Activated CD4-positive, alpha-beta T cell treated with anti-CD3 and anti-CD28 coated beads, Interleukin-2, amount 10 ng/mL, durations not matched to agents 24 days and 14 days (primary cell): ENCODE measurements at places on chromosomes 13 and 19.

DNA sequence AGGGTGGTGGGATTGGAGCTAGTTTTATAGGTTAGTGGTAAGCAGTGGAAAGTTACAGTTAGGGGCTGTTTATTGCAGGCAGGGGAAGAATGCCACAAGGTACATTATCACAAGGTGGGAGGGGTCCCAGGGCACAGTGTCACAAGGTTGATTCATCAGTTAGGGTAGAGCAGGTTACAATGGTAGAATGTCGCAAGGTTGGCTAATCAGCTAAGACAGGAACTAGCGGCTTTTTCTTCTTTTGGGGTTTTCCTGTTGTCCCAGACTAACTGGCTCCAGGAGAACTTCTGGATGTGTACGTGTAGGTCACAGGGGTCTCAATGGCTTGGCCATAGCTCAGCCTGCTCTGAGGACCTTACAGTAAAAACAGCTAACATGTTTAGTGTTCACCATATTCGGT lies 1221.1 kb downstream of the SLITRK1 start:
- no peak for DNase-seq

DNA sequence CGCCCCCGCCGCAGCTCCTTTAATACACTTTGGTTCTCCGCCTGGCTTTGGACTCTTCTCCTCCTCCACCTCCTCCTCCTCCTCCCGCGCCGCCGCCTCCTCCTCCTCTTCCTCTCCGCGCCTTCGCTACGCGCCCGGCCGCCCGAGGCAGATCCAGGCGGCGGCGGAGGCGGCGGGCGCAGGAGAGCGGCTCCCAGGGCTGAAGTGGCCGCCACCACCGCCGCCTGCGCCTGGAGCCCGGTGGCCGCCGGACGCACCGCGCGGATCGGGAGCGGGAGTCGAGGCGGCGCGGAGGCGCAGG lies at the start of gene ZIC2:
ZIC2 (plus strand) TSS at position 50 of the 301 bp plus-strand sequence. CDS start 281 bp downstream, outside the sequence.
- peak; percentile 64 for DNase-seq

DNA sequence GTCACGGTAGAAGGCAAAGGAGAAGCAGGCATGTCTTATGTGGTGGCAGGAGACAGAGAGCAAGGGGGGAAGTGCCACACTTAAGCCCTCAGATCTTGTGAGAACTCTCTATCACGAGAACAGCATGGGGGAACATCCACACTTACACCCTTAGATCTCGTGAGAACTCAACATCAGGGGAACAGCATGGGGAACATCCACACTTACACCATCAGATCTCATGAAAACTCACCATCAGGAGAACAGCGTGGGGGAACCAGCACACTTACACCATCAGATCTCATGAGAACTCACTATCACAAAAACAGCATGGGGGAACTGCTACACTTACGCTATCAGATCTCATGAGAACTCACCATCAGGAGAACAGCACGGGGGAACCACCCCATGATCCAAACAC lies 445.0 kb downstream of the MYO16 start:
- DNase-seq, result no peak

DNA sequence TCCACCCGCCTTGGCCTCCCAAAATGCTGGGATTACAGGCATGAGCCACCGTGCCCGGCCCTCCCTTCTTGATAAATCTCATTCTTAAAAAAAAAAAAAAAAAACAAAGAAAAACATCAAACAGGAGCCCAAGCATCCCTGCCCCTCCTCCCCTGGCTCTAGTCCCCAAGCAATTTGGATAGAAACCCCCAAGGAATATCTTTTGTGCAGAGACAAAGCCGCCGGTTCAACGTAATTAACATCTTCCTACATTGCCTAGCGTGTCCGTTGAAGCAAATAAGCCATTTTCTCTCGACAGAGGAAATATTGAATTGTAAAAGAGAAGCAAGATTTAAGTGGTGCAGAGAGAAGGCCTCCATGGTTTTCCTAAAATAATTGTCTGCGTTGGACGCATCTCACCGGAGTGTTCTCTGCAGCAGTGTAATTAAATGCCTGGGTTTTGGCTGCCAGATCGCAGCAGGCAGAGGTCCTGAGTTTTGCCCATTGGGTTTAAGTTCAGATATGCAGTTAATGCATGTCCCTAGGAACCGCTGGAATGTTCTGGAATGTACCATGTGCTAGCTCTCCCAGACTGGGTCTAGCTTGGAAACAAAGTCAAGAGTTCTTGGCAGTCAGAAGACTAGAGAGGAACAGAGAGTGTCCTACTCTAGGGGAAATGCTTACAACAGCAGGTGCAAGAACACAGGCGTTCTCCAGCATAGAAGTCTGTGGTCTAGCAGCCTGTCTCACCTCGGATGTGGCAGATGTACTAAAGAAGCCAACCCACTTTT lies 30.8 kb downstream of the PIN1 start:
- peak; percentile 87 for DNase-seq

DNA sequence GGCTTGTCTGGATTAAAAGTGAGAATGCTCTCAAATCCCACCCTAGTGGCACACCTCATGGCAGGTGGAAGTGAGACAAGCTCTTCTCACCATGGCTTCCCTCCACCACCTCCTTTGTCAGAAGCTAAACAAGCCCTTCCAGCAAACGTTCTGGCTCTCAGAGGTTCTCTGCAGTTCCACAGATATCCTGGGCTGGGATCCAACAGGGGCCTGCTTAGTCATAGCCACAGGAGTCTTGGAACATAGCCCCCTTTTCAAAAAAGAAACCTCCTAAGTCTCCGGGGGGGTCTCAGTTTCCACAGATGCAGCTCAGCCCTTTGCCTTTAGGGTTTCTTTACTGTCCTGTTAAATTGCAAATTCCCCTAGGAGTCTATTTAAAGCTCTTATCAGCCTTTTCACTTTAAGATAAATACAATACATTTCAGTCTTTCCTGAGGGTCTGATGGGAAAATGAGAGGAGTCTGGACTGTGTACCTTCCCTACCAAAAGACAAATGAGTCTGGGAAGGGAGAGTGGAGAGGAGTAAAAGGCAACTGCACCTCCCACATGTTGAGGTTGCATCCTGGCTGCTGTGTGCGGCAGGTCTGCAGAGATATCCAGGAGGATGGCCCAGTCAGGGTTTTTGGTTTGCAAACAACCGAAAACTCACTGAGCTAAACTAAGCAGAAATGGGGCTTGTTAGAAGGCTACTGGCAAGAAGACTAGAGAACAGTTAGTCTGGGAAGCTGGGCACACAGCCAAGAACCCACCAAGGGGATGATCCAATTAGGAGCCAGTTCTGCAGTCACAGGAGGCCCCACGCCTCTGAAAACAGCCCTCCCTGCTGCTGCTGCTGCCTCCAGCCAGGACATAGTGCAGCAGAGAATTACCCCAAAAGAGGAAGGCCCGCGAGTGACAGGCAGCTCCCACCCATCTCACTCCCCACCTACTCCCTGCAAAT lies 41.4 kb upstream of the SERP2 start:
- DNase-seq, result no peak

GRCh38 chr13:51682686-51683085 lies 98.4 kb downstream of the WDFY2 start:
- no peak for DNase-seq

GRCh38 chr19:54352041-54352440 lies 12.7 kb downstream of the LAIR1 start:
- no peak for DNase-seq

DNA sequence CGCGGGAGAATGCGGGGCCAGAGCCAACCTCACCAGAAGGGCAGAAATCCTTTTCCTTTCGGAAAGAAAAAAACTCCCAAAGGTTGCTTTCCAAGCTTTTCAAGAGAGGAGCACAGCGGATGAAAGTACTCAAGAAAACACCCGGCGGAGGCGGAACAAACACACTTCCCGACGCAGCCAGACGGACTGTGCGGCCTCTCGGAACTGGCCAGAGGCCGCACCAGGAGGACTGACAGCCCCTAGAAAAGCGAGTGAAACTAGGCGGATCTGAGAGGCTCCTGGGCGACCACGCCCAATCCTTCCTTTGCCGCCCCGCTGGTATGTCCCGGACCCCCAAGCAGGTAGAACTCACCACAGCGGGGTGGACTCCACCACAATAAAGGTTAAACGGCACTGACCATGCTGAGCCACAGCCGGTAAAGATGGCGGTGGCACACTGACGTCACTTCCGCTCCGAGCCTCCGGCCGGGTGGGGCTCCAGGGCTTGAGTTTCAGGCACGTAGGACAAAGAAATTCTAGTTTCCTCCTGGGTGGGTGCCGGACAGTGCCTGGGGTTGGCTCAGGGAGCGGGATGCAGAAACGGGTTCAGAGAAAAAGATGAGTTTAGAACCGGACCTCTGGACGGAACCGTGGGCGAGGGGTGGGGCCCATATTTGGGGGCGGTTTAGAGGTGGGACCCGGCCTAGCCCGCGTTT lies at the start of gene ZNF562:
ZNF562 (minus strand) TSS at position 438 of the 695 bp plus-strand sequence. CDS start 14,356 bp downstream, outside the sequence.
- DNase-seq, result peak; percentile 91

- DNase-seq, result no peak
Measured at GRCh38 chr13:44157606-44158005, 216.0 kb upstream of the SERP2 start.

GRCh38 chr13:98456413-98456845 lies 120.5 kb downstream of the STK24 start:
- DNase-seq, result no peak

DNA sequence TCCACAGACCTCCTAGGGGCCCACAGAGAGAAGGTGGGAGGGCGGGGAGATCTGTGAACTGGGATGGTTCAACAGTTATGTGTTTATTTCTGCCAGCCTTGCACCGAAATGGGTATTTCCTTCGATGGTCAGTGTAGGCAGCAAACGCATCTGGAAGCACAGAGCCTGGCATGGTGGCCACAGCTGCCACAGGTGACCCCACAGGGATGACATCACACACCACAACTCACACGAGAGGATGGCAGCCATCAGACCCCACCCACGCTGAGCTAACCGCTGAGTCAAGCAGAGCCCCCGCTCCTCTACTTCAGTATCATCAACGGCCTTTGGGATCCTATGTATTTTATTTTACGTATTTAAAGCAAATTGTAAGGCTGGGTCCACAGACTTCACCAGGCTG lies 37.4 kb downstream of the NAXD start:
- no peak for DNase-seq

DNA sequence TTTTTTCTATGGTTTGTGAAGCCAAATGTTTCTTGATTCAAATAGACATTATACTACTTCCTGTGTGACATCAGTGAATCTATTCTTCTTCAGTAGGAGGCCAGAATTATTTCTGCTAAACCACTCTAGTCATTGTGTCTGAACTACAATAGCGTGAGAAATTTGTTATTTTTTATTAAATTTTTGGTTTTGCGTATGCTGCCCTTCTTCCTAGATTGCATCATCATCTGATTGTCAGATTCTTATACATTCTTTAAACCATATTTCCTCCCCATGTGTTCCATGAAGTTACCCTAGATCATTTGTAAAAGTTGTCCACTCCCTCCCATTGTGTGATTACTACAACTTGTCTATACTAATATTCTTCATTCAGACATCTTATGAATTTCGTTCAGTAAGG lies 187.8 kb upstream of the SPRY2 start:
- no peak for DNase-seq

DNA sequence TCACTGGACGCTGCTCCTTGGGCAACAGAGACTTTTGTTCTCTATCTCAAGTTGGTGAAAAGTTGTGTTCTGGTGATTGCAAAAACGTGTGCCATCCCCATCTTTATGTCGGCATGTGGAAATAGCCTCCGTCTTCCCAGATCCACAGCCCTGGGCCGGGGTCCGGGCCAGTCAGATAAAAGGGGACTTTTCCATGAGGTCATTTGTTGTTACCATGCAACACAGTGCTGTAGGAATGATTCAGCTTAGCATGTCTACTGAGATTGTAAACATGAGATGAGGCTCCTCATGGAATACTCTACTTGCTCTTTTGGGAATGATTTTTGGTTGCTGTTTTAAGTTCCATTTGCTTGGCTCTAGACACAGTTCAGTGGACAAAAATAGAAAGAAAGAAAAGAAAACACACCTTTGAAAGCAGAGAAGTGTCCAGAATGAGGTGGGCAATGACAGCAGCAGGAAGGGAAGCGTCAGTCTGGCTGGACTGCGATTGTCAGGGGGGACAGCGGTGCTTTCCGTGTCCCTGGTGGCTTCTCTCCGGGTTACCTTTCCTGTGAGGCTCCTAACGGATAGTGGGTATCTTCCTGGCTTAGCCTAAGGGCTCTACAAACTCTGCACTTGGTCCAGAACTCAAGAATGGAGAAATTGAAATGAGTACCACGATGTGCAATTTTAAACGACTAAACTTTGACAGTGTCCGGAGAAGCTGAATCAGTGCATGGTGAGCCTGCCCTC lies 91.6 kb downstream of the TEX29 start:
- DNase-seq, result no peak

GRCh38 chr13:59176775-59177174 lies 987.0 kb downstream of the DIAPH3 start:
- no peak for DNase-seq

DNA sequence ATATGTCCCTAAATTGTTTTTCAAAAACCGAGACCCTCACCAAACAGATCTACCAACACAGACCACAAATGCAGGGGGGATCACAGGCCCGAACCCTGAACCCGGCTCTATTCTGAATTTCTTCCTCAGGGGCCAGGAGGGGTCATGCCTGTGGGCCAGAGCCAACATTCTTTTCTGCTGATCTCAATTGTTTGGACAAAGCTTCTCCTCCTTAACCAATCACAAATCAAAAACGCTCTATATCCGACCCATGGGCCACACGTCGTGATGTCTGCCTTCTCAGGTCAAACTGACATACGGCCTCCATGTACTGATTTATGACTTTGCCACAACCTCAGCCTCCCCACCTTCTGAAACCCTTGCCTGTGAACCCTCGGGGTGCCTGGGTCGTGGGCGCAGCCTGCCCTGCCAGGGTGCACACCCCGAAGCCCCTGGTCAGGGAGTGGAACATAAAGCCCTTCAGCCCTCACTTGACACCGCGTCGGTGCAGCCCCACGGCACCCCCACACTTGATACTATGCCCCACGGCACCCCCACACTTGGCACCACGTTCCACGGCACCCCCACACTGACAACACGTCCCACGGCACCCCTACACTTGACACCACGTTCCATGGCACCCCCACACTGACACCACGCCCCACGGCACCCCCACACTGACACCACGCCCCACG lies 58.4 kb upstream of the C13orf46 start:
- no peak for DNase-seq

DNA sequence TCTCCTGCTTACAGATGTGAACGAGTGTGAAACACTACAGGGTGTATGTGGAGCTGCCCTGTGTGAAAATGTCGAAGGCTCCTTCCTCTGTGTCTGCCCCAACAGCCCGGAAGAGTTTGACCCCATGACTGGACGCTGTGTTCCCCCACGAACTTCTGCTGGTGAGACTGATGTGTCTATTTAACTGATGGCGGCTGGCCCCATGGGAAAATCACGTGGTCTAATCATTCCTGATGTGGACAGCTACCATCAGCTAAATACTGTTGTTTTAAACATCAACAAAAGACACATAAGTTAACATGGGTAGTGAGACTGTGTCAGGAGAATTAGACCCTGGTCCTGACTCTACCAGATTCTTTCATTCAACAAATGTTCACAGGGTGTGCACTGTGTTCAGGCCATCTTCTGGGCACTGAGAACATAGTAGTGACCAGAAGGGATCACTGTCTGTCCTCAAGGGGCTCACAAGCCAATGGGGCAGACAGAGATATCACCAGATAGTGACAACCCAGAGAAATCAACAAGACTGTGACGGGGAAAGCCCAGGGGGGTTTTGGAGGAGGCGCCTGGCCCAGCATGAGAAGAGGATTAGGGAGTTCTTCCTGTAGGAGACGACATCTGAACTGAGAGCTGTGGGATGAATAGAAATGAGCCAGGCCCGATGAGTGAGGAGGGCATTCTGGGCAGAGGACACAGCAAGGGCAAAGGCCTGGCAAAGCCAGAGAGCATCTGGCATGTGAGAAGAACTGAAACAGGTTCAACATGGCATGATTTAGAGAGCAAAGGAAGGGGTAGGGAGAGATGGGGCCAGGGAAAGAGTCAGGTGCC lies 18.4 kb downstream of the LTBP4 start:
- DNase-seq, result no peak

- DNase-seq, result peak; percentile 85
Measured at GRCh38 chr19:14147797-14148605, 11.6 kb upstream of the ASF1B start.
